ENCODE measurements at places on chromosomes 6 and 20.

DNA sequence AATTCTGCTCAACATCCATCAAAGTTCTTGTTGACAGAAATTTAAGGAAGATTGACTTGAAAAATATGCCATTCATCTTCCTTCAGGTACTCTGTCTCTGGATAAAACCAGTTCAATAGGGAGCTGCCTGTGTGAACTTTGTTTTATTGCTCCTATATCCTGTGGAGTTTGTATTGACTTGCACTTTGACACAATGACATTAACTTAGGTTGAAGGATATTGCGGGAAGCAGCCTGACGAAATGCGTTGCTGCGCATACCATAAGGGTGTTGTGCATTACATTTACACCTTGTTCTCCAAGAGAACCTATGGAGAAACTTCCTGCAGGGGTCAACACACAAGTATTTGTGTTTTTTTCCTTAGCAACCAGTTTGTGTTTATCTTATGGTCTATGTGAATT is 185.4 kb upstream of the GRIK2 start:
- DNase-seq = no peak

DNA sequence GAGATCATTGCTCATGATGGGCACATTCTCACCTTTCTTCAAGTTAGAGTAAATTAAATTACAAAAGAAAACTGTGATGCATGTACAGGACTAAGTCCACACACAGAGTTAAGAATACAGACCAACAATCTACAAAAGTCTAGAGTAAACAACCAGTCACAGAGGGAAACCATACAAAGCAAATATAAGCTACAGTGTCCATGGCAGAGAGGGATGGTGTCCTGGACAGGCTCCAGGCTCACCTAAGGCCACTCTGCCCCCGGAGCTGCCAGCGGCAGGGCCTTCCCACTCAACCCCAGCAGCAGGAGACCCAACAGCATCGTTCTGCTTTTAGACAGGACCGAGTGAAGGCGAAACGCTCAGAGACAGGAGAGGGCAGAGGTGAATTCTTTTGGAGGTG is 16.0 kb downstream of the PDE10A start:
- DNase-seq = no peak

GRCh38 chr6:35485402-35485877 is 11.4 kb downstream of the TEAD3 start:
- no peak for DNase-seq

DNA sequence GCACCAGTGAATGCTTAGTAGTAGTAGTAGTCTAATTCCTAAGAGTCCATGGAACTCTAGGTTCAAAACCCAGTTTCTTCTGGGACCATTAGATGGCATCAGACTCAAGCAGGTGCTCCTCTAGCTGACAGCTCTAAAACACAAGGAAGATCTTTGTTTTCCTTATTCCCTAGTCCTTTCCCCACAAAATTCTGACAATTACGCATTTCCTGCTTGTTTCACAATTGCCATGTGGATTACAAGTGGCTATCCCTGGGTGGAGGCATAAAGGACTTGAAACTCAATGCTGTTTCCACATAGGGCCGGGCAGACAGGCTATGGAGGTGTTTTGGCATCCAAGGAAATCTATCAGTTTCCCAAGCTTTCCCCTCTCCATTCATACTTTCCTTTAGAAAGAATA is 9.2 kb upstream of the HLA-DOB start:
- DNase-seq = no peak

- no peak for DNase-seq
These were observed 659.7 kb downstream of the KIF16B start for GRCh38 chr20:15913391-15914025.

DNA sequence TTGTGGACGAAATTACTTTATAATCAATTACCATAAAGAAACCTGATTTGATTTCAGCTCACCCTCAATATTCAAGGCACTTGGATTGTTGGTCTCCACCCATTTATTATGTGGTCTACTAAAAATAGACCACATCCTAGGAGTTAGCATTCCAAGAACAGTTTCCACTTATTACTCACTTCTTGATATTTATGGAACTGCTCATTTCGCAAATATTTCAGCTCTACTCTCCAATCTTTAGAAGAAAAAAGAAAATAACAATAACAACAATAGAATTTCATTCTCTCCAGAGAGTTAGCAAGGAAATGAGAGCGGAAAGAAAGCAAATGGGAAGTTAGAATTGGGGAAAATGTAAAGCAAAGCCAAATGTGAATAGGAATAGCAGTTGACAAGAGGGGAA is 26.2 kb upstream of the HDAC2 start:
- peak; percentile 52 for DNase-seq

GRCh38 chr20:20409331-20409730 is 41.4 kb downstream of the INSM1 start:
- DNase-seq = no peak

DNA sequence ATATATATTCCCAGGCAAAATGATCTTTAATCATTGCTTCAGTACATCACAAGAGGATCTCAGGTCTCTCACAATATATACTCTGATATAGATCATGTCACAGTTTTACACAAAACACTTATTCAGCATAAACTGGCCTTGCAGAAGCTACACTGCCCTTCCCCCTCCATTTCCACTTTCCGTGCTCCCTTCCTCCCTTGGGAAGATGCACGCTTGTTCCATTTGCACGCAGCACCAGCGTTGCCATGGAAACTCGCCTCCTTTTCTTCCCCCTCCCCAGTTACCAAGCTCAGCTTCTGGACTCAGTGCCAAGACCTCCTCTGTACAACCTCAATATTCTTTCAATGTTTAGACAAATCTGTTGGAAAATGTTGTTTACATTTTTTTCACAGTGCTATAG is 154.6 kb downstream of the RFPL4B start:
- DNase-seq = no peak

DNA sequence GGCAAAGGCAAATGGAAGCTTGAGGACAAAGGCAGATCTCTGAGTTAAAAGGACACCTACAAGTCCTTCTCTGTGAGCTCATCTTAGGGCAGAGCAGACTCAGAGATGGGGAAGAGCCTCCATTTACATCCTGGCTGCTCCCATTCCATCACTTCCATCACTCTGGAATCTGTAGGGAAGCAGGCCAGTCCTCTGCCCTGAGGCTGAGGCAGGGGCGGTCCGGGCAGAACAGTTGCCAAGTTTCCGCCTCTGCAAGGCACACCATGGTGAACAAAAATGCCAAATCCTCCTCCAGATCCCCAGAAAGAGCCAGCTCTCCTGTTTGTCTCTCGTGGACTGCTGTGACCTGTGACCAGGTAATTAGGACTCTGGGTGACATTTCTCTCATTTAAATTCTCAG is 209.6 kb upstream of the SSTR4 start:
- no peak for DNase-seq

GRCh38 chr6:5850848-5851255 is 155.9 kb downstream of the NRN1 start:
- no peak for DNase-seq

GRCh38 chr6:133407320-133408100 is 166.4 kb downstream of the EYA4 start:
- DNase-seq = no peak

GRCh38 chr6:88662163-88662580 is 301.2 kb downstream of the RNGTT start:
- DNase-seq = no peak

DNA sequence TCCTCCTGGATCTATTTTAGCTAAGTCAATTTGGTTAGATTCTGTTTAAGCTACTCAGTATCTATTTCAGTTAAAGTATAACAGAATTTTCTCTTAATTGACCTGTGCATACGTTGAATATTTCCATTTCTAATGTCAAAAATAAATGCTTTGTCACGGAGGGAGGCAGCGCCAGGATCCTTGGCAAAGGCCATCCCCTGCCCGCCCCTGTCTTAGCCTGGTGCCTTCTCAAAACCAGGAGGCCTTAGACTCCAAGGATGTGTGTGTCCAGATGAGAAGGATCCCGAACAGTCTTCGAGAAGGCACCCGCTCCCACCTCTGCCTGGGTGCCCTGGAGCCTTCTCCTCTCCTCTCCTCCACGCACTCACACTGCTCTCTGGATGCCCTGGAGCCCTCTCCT is 22.4 kb downstream of the TCFL5 start:
- no peak for DNase-seq

DNA sequence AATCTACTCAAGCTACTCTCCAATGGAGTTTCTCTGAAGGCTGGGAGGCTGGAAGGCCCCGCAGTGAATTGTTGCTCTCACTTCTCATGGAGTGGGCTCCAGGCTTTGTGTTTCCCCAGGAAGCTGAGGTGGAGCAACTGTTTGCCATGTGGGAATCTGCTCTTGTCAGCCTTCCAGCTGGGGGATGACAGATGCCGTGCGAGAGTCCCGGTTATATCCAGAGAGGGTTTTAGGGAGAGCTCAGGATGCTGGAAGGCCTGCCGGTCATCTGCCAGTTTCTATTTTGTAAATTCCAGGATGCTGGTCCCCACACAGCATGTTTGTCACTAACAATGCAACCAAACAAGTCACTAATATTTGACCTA is 98.2 kb upstream of the NAA20 start:
- no peak for DNase-seq

DNA sequence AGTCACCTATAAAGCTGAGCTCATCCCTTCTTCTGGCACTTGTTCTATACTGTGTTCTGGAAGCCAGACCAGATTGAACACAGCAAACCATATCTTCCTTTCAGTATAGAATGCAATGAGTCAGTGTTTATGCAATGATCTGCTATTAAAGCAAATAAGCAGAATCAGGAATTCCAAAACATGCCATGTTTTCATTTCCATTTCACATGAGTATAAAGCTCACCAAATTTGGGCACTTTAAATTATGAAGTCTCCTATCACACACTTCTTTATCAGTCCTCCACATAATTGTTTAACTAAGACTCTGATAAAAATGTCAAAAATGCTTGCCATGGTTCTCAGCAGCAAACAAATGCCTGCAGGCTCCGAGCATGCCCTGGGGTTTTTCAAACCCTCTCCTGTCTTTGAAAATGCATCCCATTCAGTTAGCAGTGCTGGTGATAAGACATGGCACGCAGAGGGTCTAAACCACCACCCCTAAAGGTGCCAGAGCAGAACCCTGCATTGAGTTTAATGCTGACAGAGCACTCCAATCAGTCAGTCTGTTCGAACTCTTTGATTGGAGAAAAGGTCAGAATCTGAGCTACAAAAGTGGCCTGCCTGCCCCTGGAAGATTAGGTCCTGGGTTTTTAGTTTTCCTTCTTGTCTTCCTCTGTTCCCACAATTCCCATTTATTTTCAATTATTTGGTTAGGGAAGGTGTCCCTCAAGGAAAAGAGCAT is 234.1 kb downstream of the GMPR start:
- no peak for DNase-seq

- DNase-seq = peak; percentile 31
These were observed 41.7 kb upstream of the FAM135A start for GRCh38 chr6:70371454-70372105.

- DNase-seq = no peak
These were observed 466.9 kb downstream of the CD83 start for GRCh38 chr6:14584450-14584849.

DNA sequence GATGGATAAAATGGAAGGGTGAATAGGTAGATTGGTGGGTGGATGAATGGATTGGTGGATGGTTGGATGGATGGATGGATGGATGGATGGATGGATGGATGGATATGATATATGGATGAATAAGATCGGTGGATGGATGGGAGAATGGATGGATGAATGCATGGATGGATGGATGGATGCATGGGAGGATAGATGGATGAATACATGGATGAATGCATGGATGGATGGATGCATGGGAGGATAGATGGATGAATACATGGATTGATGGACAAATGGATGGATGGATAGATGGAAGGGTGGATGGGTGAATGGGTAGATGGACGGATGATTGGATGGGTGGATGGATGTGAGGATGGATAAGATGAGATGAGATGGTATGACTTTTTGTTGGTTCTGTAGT is 95.7 kb upstream of the DUSP22 start:
- DNase-seq = no peak

GRCh38 chr20:59817846-59818615 is 115.4 kb downstream of the SYCP2 start:
- DNase-seq = no peak

DNA sequence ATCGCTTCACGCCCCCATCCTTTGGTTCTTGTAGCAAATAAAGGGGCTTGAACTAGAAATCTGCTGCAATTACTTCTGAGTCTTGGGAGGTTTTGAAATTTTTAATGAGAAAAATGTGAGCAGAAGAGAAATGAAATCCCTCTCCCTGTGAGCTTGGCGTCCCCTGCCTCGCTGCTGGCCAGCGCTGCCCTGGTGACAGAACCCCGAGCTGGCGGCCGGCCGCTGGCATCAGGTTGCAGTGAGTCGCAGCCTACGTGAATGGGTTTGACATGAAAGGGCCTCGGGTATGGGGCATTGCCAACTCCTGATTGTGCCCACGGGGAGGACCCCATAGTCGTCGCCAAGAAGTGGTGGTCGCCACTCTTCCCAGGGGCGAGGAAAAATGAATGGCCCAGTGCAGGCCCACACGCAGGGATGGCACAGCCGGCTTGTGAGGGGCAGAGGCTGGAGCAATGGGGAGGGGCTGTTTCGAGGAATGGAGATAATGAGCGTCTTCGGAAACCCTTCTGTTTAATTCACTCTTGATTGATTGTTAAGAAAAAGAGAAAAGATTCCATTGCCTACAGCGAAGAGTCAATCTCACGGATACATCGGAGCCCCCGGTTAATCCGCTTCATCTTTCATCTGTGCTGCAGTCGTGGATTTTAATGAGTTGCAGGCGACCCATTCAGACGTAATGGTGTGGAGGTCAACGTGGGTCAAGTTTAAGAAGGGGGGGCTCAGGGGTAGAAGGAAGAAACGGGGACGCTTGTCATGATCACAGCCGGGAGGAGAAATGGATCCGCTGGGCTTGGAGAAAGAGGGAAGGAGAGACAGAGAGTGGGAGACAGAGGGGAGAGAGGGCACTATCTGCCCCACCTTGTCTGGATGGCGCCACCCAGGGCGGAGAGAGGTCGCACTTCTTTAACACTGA is 380.1 kb downstream of the THBS2 start:
- DNase-seq = no peak

DNA sequence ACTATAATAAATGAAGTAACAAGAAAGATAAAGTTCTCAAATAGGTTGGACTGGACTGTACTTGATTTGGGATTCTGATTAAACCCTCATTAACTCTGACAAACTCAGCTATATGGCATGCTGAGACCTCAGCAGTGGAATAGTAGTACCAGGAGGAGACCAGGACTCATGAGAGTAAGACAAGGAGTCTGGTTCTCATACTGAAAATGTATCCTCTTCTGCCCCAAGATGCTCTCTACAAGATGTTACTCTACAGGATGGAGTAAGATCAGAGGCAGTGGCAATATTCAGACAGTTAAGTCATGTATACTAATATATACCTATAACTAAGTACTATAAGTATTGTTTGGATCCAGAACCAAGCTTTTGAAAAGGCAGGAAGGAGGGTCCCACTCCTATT is 31.9 kb upstream of the SYNCRIP start:
- DNase-seq = no peak

- DNase-seq = peak; percentile 56
These were observed 4.2 kb upstream of the NTSR1 start for GRCh38 chr20:62704341-62704948.

- no peak for DNase-seq
These were observed 84.5 kb downstream of the JARID2 start for GRCh38 chr6:15330174-15330944.

- DNase-seq = no peak
These were observed 17.7 kb downstream of the C20orf203 start for GRCh38 chr20:32655903-32656512.

All from kidney epithelial cell (primary cell).